Stimulated activated CD4-positive, alpha-beta T cell treated with anti-CD3 and anti-CD28 coated beads, Interleukin-4, amount 100 ng/mL, for 1 hour (primary cell): ENCODE measurements at places on chromosomes 16 and 17.

DNA sequence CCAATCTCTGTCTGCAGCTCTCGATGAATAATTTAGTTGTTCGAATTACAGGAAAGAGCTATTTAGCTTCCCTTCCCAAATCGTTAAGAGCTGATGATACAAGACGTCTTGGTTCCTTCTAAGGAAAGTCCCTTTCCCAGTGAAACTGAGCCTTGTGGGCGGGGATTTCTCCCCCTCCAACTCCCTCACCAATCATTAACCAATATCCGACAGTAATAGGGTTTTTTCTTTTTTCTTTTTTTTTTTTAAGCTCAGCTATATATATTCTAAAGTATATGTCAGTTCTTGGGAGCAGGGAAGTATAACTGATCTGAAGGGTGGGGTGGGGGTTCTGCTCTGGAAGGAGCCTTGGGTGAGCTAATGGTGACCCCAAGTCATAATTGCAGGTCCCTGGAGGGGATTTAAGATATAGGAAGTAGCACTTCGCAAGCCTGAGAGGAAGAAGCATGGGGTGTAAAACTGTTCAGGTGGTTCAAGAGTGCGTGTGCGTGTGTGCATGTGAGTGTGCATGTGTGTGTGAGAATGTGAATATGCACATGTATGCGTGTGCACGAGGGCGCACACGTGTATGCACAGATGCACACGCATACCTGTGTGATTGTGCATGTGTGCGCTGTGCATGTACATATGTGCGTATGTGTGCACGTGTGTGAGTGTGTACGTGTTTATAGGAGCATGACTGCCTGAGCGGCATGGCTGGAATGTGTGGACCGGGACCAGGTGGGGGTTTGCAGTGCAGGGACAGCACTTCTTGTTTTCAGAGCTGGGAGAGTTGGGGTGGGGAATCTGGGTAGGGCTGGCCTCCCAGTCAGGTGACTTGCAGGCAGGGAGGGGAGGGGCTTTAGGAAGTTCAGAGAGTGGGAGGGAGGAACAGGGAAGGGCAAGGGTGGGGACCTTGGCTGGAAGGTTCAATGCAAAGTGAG is 42.7 kb downstream of the SOCS3 start:
- DNase-seq, result no peak

- peak; percentile 22 for DNase-seq
Measured at GRCh38 chr17:74089869-74090464, 113.5 kb upstream of the RPL38 start.

DNA sequence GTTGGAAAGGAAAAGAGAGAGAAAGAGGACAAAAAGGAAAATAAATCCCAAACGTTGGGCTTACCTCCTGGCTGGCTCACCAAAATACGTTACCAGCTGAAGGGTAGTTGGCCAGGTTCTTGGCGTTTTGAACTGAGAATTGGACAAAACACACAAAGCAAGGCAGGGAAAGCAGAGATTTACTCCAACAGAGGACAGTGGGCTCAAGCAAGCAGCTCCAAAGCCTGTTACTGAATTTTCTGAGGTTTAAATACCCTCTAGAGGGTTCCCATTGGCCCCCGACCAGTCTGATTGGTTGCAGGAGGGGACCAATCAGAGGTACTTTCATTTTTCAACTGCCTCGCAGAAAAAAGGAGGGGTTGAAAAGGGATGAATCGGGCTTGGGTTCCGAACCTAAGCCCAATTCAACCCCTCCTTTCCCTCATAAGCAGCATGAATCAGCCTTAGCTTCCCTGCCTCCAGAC is 55.6 kb upstream of the ALOX12 start:
- no peak for DNase-seq

- no peak for DNase-seq
Measured at GRCh38 chr17:71625330-71625729, 495.5 kb upstream of the SOX9 start.

GRCh38 chr16:15897121-15897780 is 8.8 kb upstream of the CEP20 start:
- no peak for DNase-seq

GRCh38 chr17:39608142-39608981 is 642 bp upstream of the NEUROD2 start:
- DNase-seq, result no peak

- DNase-seq, result no peak
Measured at GRCh38 chr17:72165192-72165866, 44.5 kb downstream of the SOX9 start.

- no peak for DNase-seq
Measured at GRCh38 chr17:1890758-1891450, 61.1 kb downstream of the RPA1 start.

DNA sequence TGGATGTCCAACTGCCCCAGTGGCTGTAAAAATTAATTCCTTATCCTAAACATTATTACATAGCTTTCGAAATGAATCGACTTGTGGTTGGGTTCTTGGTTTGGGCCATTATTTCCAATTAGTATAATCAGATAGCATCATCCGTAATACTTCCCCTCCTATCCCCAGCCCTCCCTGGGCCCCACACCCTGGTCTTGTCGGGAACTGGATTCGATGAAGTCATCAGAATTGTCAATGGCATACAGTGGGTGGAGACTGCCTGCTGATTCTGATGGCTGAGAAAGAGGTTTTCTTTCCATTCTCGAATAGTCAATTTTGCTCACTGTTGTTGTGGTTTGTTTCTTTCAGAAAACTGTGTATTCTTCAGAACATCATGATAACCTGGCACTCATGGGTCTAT is 395.1 kb downstream of the SEC14L1 start:
- DNase-seq, result no peak
